ENCODE measurements at places on chromosomes 6 and 20. TPM values are rescaled to one million over a fixed set of nuclear protein-coding genes. Genes with fewer than 3 reads are reported as not detected.

The ATP5F1E gene
- total RNA-seq = 52.7 TPM

DNA sequence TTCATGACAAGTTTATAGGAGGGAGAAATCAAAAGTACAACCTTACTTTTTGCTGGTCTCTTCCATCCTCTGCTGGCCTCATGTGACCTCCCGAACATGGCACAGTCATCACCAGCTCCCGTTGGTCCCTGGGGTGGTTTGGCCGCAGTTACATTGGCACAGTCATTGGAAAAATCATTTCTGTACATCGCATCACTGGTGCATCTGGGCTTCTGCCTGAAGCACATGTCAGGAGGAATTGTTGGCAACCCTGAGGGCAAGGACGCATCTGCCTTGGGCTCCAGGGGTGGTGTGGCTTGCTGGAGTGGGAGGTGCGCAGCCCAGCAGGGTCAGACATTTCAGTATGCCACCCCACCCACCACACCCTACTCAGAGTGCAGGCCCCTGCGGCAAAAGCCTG, 162.9 kb upstream of the SLC24A3 start:
- DNase-seq = no peak

- no peak for DNase-seq
Observed at GRCh38 chr6:116564921-116565872, 6.1 kb upstream of the RWDD1 start.

DNA sequence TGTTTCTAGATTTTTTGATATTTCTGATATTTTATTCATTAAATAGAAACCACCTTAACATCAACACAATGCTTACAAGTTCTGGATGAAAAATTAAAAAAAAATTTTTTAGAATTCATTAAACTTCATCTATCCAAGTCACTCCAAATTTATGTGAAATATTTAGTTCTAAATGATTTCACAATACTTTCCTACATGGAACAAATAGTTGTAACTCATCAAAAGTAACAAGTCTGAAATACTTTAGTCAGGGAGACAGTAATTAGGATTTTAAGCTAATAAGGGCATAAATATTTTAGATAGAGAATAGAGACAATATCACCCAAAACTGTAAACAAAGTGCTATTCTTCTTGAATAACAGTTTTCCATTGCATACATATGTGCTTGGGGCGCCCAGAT, 147.8 kb downstream of the HIVEP2 start:
- no peak for DNase-seq

GRCh38 chr6:166906376-166907044, 49.8 kb downstream of the RNASET2 start:
- no peak for DNase-seq

The IP6K3 gene
- total RNA-seq = 0.46 TPM

GRCh38 chr6:127341471-127342202, 1.8 kb downstream of the ECHDC1 start:
- DNase-seq = no peak

DNA sequence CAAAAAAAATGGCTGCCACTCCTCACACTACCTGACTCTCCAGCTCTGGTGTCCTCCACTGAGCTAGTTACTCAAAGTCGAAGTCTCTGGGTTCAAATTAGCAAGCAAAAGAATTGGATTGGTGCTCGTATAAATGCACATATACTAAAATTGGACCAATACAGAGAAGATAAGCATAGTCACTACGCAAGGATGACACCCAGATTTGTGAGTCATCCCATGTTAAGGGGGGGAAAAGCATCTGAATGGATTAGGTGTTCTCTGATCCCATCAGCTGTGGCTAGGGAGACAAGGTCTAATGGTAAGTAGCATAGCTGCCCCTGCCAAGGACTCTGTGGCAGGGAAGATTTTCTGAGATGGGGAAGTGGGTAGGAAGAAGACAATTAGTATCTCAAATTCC, 18.3 kb upstream of the AMD1 start:
- no peak for DNase-seq

The OXT gene
- 0.64 TPM for total RNA-seq

GRCh38 chr6:7050004-7050403, 57.8 kb upstream of the RREB1 start:
- no peak for DNase-seq

The OR12D3 gene
- total RNA-seq = not detected

DNA sequence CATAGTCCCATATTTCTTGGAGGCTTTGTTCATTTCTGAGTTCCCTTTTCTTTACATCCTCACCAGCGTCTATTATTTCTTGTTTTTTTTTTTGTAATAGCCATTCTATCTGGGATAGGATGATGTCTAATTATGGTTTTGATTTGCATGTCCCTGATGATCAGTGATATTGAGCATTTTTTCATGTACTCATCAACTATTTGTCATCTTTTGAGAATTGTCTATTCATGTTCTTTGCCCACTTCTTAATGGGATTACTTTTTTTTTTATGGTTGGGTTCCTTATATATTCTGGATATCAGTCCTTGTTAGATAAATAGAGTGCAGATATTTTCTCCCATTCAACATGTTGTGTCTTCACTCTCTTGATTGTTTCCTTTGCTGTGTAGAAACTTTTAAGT, 42.1 kb downstream of the CYB5R4 start:
- no peak for DNase-seq

- no peak for DNase-seq
Observed at GRCh38 chr6:91634791-91635190, 1047.9 kb upstream of the MAP3K7 start.

The OR2H2 gene
- not detected for total RNA-seq

All from H9 (cell line).